ENCODE measurements at places on chromosomes 3 and 15.

GRCh38 chr3:157376603-157377300 lies 59.9 kb upstream of the PTX3 start:
- no peak for DNase-seq

- DNase-seq: no peak
These were observed 8.3 kb upstream of the LMOD3 start for GRCh38 chr3:69130689-69131088.

- no peak for DNase-seq
These were observed 103.5 kb upstream of the FXR1 start for GRCh38 chr3:180808823-180809575.

DNA sequence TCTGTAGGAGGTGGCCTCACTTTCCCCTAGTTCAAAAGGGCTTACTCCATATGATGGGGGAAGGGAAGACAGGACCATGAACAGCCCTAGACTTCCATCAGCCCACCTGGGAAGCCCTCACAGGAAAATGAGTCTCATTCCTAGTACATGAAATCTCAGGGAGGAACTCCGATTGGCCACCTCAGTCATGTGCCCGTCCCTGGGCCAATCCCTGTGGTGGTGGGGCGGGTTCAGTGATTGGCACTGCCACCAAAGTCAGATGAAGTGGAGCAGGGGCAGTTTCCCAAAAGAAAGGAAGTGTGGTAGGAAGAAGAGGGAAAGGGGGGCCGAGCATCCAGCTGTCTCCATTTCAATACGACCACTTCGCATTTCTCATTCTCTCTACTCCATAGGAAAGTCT lies 25.9 kb upstream of the GP9 start:
- DNase-seq: no peak

GRCh38 chr3:124261306-124261705 lies 269.4 kb upstream of the ROPN1 start:
- DNase-seq: no peak

DNA sequence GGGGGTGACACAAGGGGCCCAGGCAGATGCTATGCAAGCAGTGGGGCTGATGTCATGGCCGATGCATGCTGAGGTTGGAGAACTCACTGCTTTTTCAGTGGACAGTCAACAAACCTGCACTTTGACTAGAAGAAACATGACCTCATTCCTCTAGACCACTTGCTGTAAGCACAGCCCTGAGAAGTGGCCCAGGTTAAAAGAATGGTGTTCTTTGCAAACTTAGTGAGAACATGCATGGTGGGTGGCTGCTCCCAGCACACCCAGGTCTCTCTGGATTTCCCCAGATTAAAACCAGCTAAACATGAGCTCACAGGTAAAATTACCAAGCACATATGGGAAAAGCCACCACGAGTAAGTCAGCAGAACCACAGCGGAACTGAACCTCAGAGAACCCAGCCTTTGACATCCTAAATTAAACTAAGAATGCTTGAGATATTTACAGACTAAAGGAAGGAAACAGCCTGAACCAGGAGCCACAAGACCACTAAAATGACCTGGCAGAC lies 15.5 kb downstream of the DLEC1 start:
- no peak for DNase-seq

DNA sequence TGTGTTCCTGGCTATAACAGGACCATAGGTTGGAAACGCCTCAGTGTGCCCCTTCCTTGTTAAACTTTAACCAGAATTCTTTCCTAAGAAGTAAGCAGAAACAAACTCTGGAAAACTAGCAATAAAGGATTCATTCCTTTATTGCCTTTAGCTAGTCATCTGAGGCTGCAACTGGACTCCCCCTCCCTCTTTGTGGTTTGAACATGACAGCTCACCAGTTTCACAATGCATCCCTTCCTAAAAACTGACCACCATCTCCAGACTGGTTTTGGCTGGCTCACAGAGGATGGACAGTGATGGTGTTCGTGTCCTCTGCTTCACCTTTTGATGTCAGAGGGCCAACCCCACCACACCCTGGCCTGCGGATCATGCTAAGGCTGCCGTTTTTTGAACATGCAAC lies 27.9 kb upstream of the TGFBR2 start:
- DNase-seq: peak; percentile 70

DNA sequence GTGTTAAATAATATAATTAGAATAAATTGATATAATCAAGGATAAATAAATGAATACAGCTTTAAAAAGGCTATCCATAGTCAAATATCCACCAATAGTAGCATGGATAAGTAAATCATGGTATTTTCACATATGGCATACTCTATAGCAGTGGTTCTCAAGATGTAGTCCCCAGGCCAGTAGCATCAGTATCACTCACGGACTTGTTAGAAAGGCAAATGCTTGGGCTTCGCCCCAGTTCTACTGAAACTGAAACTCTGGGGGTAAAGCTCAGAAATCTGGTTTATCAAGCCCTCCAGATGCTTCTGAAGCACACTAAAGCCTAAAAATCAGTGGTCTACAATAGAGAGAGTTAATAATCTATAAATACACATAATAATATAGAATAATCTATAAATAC lies 261.6 kb upstream of the TTC14 start:
- no peak for DNase-seq

DNA sequence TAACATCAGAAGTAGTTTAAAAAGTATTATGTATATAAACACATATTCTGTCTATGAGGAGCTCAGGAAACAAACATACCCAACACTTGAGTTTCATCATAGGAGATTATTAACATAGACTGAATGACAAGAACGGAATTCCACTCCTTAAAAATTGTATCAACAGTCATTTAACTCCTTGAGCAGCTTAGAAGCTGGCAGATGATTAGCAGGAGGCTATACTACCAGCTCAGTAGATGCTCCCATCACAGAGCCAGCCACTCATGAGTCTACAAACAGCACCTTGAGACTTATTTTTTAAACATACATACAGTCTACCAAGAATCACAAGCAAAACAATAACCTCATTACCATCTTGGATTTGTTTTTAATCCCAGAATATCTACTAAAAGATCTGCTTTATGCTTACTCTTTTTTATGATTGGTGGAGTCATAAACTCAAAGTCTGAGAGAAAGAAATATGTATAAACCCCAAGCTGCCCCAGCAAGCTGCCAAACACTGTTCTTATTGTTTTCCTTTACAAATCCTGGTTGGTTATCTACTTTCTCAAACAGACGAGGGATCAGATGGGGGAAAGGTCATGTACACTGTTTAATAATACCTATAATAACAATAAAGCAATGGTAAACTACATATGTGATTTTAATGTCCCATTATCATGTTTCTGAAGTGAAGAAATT lies 59.5 kb downstream of the CBLB start:
- no peak for DNase-seq

DNA sequence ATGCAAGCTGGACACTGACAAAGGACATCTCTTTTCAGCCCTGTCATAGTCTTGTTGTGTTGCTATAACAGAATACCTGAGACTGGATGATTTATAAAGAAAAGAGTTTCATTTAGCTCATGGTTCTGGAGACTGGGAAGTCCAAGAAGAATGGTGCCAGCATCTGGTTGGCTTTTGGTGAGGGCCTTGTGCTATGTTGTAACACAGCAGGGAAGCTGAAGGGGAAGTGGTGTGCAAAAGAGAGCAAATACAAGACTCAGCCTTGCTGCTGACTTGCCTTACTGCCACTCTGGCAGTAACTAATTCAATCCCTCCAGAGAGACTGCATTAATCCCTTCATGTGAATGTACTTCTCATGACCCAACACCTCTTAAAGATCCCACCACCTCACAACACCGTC lies 356.3 kb upstream of the PROK2 start:
- DNase-seq: no peak

DNA sequence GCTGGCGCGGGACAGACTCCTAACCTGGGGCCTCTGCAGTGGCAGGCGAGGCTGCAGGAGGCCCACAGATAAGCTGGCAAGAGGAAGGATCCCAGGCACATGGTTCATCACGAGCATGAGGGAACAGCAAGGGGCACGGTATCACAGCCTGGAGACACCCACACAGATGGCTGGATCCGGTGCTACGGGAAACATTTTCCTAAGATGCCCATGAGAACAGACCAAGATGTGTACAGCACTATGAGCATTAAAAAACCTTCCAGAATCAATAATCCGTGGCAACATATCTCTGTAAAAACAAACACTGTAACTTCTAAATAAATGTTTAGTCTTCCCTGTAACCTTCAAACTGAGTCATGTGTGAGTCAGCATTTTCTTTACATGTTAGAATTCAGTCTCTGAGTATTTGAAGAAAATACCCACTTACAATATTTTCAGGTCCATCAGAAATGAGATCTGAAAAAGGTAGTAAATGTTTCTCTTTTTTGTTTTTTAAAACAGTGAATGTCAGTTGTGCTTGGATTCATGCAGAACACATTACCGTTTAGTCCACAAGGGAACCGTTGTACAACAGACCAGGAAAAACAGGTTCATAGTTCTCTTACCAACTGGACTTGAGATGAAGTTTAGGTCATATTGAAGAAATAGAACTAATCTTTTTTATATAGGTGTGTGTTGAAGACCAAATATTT lies 75.9 kb downstream of the BOC start:
- no peak for DNase-seq

GRCh38 chr15:84788500-84788899 lies 28.7 kb upstream of the ALPK3 start:
- DNase-seq: no peak

DNA sequence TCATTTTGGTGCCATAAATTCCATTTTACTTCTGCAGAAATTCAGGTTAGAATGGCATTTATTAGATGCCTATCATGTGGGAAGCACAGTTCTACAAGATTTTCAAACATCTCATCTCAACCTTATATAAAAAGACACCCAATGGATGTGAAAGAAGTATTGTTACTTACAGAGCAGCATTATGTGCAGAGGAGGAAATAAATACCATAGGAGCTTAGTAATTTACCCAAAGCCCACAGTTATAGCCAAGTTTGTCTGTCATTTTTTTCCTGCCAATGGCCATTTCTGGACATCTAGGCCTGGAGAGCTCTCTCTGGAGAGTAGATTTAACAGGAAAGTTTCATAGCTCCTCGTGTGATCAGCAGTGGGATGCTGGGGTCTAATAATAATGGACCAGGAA lies 659.4 kb upstream of the NAALADL2 start:
- DNase-seq: no peak

DNA sequence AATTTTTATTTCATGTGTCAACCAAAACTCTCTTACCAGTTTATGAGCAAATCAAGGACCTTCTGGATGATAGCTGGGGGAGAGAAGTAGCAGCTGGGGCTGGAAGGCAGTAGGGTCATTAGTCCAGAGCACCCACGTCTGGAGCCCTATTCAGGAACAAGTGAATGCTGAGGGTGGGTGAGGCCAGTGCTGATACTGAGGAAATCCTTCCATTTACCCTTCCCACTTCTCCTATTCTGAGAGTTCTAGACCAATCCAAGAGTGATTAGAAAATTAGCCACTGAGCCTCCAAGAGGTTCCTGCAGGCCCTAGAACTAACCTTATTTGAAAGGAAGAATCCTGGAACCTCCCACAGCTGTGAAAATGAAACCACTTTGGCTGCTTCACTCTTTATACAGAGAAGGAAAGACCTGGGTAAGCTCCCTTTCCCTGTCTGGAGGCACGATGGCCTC lies 46.2 kb upstream of the VILL start:
- no peak for DNase-seq

DNA sequence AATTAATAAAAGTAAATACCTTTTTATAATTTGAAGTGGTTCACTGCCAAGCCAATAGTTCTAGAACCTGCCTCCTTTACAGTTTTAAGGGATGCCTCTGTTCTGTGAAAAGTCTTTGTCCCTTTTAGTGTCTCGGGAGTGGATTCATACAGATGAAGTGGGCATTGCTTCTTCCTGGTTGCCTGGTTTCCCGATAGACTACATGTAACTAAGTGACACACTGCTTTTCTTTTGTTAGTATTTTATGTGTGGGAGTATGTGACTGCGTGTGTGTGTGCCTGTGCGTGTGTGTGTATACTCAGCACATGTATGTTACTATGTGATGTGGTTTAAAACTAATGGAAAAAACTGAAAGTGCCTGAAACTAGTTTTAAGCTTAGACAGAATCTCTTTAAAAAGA lies 21.1 kb downstream of the PSMD6 start:
- DNase-seq: no peak

- DNase-seq: no peak
These were observed 687.4 kb downstream of the EDEM1 start for GRCh38 chr3:5874931-5875341.

GRCh38 chr15:71278989-71279756 lies 163.9 kb downstream of the THSD4 start:
- no peak for DNase-seq

DNA sequence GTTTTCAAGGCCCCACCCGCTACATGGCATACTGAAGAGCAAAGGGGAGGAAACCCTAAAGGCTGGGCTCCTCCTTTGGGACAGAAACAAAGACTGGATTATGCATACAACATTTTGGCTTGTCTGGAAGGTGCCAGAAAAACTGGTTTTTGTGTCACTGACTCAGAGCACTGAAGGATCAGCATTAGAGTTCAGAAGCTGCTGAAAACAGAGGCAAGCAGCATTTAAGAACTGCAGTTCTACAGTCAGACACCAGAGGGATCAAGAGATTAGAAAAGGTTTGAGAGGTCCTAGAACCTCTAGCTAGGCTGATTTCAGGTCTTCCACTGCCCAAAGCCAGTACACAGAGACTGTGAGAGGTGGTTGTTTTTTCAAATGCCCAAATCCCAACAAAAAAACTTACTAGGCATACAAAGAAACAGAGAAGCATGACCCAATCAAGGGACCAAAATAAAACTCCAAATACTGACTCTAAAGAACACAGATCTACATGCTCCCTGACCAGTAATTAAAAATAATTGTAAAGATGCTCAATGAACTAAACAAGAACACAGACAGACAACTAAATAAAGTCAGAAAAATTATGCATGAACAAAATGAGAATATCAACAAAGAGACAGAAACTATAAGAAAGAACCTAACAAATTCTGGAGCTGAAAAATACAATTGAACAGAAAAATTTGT lies 91.2 kb downstream of the SENP2 start:
- no peak for DNase-seq

All from CD4-positive, alpha-beta T cell treated with Interleukin-1 beta for 1 hour (primary cell).